NCI-H345 (cell line): ENCODE measurements at places on chromosomes 13 and 19.

- DNase-seq = no peak
Measured at GRCh38 chr19:46429999-46430398, 1.3 kb upstream of the PNMA8C start.

- no peak for DNase-seq
Measured at GRCh38 chr13:101752432-101752831, 300.0 kb downstream of the ITGBL1 start.

GRCh38 chr19:23956051-23956450 is 41.4 kb downstream of the ZNF726 start:
- no peak for DNase-seq

DNA sequence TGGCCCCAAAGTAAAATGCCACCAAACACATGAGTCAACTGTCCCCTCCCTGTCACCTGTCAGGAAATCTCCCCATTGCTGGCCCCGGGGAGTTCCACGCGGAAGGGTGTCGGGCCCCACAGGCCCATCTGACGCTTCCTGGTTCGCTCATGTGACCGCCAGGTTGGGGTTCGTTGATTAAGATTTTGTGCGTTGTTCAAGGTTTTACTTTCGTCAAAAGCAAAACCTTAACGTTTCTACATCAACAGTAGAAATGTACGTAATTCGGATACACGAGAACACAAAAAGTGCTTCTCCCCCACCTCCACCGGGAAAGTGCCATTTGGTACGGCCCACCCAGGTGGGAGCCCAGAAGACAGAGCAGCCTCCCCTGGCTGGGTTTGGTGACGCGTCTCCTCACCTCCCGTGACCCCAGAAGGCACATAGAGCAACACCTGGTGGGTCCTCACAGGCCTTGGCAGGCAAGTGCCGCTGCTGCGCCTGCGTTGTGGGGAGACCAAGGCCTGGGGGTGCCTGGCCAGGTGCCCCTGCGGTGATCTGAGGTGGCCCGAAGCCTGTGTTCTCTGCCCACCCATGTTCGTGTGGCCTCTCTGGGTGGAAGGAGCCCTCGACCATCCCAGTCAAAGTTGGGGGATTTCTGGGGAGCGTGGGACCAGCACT is 161.6 kb downstream of the KDM4B start:
- DNase-seq = no peak

- no peak for DNase-seq
Measured at GRCh38 chr13:30319130-30319529, 11.8 kb upstream of the KATNAL1 start.

GRCh38 chr19:28319227-28319626 is 893.7 kb downstream of the UQCRFS1 start:
- no peak for DNase-seq

- DNase-seq = no peak
Measured at GRCh38 chr19:49799798-49800376, 13.2 kb downstream of the FUZ start.

GRCh38 chr19:34479396-34479795 is 2.2 kb upstream of the WTIP start:
- DNase-seq = no peak
